CD4-positive, alpha-beta T cell (primary cell): ENCODE measurements at places on chromosomes 2 and 18.

DNA sequence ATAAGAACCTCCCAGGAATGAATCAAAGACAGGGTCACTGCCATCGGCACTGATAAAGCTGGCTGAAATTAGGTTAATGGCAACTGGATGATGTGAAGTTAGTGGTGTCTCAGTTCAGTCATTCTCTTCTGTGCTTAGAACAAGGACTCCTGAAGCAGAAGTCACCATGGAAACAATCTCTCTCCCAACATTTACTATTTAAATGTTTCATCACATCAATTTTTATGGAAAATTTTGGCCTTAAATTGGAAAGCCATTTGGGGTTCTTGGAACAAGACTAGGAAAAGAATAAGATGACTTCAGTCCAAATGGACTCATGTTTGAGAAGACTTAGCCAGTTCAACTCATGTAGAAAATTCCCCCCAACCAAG lies 15.5 kb upstream of the ARL5A start:
- no peak for DNase-seq

DNA sequence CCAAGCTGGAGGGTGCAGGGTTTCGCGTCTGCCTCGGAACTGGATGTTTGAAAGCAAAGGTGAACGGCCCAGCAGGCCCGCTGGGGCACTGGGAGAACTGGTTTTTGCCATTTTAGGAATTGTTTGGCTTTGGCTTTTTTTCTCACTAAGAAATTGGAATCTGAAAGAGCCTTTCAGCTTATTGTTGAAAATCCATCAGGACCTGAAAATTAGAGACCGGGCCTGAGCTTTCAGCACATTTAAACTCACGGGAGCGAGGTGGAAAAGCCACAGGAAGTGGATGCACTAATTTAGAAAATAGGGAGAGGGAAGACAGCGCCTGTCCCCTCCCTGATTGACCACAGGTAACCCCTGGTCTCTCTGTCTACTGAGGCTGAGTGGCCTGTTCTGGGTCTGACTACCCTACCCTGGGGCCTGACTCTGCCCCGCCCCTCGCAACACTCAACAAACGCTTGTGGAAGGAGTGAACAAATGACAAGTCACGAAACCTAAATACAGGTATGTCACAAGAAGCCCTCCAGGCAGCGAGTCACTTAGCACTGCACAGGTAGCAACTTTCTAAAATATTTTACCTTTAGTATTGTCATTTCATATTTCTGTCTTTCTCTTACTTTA lies 100.3 kb upstream of the MBOAT2 start:
- DNase-seq, result no peak

GRCh38 chr2:216318521-216318874 lies 53.8 kb downstream of the MARCHF4 start:
- DNase-seq, result no peak

DNA sequence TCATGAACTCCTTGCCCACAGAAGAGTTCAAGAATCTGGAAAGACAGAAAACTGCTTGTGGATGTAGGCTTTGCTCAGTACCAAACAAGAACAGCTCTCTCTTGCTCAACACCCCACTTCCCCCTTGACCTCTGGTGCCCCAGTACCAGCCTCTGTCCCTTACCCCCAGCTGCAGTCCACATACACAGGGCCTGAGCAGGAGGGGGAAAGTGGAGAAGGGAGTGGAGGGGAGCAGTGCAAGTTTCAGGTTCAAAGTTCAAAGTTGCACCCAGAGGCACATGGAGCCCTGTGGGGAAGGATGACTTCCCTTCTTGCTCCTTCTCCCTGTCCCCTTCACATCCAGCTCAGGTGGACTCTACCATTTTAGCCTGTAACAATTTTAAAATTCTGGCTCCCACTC lies 61.1 kb upstream of the LPIN2 start:
- DNase-seq, result no peak

DNA sequence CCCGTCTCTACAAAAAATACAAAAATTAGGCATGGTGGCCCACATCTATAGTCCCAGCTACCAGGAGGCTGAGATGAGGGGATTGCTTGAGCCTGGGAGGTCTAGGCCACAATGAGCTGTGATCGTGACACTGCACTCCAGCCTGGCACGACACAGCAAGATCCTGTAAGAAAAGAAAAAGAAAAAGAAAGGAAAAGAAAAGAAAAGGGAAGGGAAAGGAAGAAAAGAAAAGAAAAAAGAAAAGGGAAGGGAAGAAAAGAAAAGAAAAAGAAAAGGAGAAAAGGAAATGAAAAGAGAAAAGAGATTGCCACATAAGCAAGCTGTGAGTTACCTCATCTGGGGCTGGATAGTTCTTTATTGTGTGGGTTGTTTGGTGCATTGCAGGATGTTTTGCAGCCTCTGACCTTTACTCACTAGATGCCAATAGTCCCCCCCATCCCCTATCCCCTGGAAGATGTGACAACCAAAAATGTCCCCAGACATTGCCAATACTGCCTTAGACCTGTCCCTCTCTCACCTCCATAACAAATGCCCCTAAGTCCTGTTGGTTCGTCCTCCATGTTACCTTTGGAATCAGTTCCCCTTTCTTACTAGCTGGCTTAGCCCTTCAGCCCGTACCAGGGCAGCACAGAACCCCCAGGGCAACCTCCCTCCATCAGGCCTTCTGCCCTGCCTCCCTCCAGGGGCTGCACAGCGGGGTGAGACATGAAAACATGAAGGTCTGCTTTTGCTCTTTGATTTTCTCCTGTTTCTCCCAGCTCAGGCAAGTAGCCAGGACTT lies 8.9 kb downstream of the ASPRV1 start:
- no peak for DNase-seq

DNA sequence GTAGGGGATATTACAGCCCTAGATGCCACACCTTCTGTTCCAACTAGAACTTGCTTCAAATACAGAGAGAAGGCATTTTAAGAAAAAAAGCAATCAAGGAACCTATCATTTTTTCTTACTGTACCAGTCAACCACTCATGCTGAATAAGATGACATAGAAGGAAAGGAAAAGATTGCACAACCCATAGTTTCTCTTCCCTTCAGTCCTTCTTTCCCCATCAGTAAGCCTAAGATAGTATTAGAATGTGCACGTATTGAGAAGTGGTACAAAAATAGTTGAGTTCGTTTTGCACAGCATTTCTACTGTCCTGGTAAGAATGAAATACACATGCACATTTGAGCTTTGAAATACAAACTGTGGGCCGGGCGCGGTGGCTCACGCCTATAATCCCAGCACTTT lies 27.0 kb upstream of the HK2 start:
- DNase-seq, result no peak

DNA sequence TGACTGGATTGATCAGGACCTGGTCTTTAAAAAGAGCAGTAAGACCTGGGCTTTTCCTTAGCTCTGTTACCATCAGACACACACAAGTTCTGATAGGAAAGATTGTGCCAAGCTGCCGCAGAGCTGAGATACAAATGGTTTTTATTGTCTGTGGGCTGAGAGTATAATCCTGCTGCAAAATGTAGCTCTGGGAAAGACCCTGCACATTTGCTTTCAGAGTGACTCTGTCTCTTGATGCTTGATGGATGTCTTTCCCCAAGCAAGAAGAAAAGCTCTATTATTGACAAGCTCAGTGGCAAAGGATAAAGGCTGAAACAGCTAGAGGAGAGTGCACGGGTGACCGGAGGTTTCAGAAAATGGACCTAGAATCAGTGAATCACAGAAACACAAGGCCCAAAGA lies 95.3 kb upstream of the PARD3B start:
- DNase-seq, result no peak

GRCh38 chr2:207464007-207464406 lies 65.8 kb upstream of the CREB1 start:
- no peak for DNase-seq

DNA sequence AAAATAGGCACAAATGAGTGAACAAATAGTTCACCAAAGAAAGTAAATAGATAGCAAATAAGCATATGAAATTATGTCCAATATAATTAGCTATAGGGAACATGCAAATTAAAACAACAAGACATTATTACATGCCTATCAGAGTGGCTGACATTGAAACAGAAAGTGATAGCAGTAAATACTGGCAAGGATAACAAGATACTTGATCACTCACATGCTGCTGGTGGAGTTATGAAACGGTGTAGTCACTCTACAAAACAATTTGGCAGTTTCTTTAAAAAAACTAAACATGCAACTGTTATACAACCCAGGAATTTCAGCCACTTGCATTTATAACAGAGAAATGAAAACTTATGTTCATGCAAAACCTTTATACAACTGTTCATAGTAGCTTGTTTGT lies 439.2 kb upstream of the ACVR2A start:
- no peak for DNase-seq

GRCh38 chr2:74105413-74105812 lies 42.3 kb downstream of the BOLA3 start:
- no peak for DNase-seq
